T-cell (primary cell): ENCODE measurements at places on chromosomes 16 and 17. TPM values are rescaled to one million over a fixed set of nuclear protein-coding genes. Genes with fewer than 3 reads are reported as not detected.

SLC5A10 gene
- not detected for total RNA-seq

ACSM5 gene
- not detected for total RNA-seq

ASIC2 gene
- not detected for total RNA-seq

IRX3 gene
- total RNA-seq = 0.19 TPM

VMO1 gene
- total RNA-seq = 0.38 TPM

RASD1 gene
- 1.2 TPM for total RNA-seq

GRCh38 chr17:19004421-19005136 is at the start of gene FAM83G:
Gene FAM83G (minus strand): TSS chr17:19004764. CDS start chr17:19004041, 723 bp downstream.
- no peaks in the 10 kb centered on the region for H3K36me3 ChIP-seq
- H3K27me3 ChIP-seq = no peaks in the 10 kb centered on the region
- peaks cover 12% of the 10 kb centered on the region for H3K4me1 ChIP-seq
- DNase-seq = peak; percentile 70

- peaks cover 18% of the 10 kb centered on the region for H3K4me1 ChIP-seq
- H3K27me3 ChIP-seq = peaks cover 91% of the 10 kb centered on the region
- DNase-seq = no peak
- no peak within 1 kb of the TSS for H3K4me3 ChIP-seq
- H3K36me3 ChIP-seq = peaks cover 7% of the 10 kb centered on the region
These were observed at the start of gene EFNB3 for GRCh38 chr17:7704601-7705268. Gene EFNB3 (plus strand): TSS chr17:7705202. CDS start chr17:7705599, 397 bp downstream.

DNA sequence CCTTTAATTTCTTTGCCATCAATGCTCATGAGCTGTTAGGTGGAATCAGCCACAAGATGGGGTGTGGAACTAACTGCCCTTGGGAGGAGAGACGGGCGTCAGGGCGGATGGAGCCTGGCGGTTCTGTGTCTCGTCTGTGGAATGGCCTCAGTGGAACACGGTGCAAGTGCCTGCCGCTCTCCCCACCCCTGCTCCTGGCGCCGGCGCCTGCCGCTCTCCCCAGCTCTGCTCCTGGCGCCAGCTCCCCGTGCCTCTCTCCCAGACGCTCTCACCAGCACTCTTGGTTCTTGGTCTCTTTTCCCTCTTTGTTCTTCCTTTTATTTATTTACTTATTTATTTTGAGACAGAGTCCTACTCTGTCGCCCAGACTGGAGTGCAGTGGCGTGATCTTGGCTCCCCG is 13.2 kb upstream of the RPL13 start:
- no peak overlapping the region for H3K27ac ChIP-seq
- peaks cover 12% of the 10 kb centered on the region for H3K4me1 ChIP-seq
- H3K27me3 ChIP-seq = no peaks in the 10 kb centered on the region
- DNase-seq = no peak
- H3K36me3 ChIP-seq = peaks cover 50% of the 10 kb centered on the region

GRCh38 chr16:2428051-2428783 is 1.0 kb upstream of the CCNF start:
- peaks cover 4% of the 10 kb centered on the region for H3K4me1 ChIP-seq
- peak overlapping the region; percentile 65 for H3K4me3 ChIP-seq
- no peak overlapping the region for H3K27ac ChIP-seq
- peaks cover 6% of the 10 kb centered on the region for H3K36me3 ChIP-seq
- H3K27me3 ChIP-seq = no peaks in the 10 kb centered on the region
- DNase-seq = no peak

DNA sequence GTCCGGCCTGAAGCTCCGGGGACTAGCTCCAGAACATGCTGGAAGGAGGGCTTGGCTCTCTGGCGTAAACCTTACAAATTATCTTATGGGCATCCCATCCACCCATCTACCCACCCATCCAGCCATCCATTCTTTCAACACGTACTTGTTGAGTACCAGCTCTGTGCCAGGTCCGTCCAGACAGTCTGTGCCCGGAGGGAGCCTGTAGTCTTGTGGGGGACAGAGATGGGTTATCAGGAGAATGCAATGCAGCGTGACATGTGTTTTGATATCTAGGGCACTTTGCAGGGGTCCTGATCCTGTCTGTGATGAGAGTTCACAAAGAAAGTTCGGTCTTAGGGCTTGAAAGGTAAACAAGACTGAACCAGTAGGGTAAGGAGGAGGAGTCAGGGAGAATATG is 4.1 kb upstream of the SLC13A2 start:
- H3K4me1 ChIP-seq = no peaks in the 10 kb centered on the region
- no peak overlapping the region for H3K4me3 ChIP-seq
- DNase-seq = no peak

DNA sequence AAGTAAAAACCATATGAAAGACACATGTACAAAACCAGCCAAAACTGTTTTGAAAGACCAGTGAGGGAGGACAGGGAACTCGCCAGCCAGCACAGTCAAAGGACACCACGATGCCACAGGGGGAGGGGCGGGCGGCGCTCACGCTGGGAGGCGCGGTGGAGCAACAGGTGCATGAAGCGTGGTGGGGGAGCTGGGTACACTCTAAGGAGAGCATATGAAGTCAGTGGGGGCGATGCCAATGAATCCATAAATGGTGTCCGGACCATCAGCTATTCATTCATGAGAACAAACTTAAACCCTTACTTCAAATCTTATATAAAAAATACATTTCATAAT is 101.0 kb upstream of the DNAH17 start:
- no peak overlapping the region for H3K27ac ChIP-seq

DNA sequence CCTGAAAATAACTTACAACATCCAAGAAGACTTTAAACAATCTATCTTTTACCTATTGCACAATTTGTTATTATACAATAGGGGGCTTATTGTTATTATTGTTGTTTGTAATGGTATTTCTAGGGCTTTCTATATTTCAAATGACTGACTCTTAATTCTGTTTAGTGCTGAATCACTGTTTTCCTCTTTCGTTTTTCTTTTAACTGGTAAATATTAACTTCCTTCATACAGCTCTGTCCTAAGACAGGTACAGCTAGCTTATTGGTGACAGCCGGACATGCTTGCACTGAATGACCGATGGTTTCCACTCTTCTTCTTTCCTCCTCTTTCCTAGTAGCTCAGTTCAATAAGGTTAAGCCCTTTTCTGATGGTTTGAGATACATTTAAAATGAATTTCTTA is 11.6 kb downstream of the KRTAP9-7 start:
- no peak for DNase-seq
- no peak overlapping the region for H3K27ac ChIP-seq
- no peaks in the 10 kb centered on the region for H3K27me3 ChIP-seq
- H3K4me1 ChIP-seq = peaks cover 5% of the 10 kb centered on the region
- no peaks in the 10 kb centered on the region for H3K36me3 ChIP-seq

- no peak overlapping the region for H3K27ac ChIP-seq
- H3K36me3 ChIP-seq = no peaks in the 10 kb centered on the region
- DNase-seq = no peak
- no peaks in the 10 kb centered on the region for H3K4me1 ChIP-seq
- H3K27me3 ChIP-seq = no peaks in the 10 kb centered on the region
- no peak overlapping the region for H3K4me3 ChIP-seq
These were observed 128.4 kb downstream of the HAPSTR1 start for GRCh38 chr16:9219813-9220212.

DNA sequence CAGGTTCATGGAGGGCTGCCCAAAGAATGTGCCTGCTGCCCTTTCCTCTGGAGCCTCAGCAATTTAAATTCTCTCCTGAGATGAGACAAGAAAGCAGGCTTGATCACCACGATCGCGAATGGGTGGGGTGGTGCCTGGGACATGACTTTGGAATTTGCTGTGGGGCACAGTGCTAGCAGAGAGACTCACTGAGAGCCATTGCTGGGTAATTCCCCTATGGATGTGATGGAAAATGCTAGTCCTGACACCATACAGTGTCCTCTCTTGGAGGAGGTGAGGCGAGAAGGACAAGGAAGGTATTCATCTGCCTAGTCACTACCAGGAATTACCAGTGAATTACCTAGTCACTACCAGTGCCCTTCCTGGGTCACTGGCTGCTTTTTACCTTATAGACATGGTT is 15.5 kb downstream of the FAM20A start:
- no peak overlapping the region for H3K4me3 ChIP-seq
- peaks cover 1% of the 10 kb centered on the region for H3K27me3 ChIP-seq
- DNase-seq = no peak
- H3K27ac ChIP-seq = no peak overlapping the region
- no peaks in the 10 kb centered on the region for H3K36me3 ChIP-seq

GRCh38 chr17:75730065-75730464 is 8.8 kb downstream of the ITGB4 start:
- H3K27ac ChIP-seq = no peak overlapping the region
- no peak overlapping the region for H3K4me3 ChIP-seq
- DNase-seq = no peak
- no peaks in the 10 kb centered on the region for H3K36me3 ChIP-seq
- H3K4me1 ChIP-seq = no peaks in the 10 kb centered on the region
